ENCODE measurements at places on chromosomes 2 and 18.
A peak's percentile ranks its signal among the peaks of the same experiment; 100 is the strongest.

DNA sequence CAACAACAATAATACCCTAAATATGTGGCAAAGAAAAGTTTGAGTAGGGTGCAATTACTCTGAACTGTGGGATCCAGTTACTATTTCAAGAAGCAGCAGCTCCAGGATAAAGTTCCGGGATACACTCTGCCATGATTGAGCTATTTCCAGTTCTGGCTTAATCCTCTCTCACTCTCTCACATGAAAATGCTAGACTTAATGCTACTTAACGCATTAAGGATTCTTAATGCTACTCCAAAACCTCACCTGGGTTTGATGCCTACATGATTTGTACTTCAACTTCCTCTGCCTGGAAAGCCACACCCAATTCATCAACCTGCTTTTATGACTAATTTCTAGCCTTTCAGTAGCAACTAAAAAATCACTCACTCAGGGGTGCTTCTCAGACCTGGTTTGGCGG is 151.1 kb upstream of the HNMT start:
- no peak for DNase-seq

DNA sequence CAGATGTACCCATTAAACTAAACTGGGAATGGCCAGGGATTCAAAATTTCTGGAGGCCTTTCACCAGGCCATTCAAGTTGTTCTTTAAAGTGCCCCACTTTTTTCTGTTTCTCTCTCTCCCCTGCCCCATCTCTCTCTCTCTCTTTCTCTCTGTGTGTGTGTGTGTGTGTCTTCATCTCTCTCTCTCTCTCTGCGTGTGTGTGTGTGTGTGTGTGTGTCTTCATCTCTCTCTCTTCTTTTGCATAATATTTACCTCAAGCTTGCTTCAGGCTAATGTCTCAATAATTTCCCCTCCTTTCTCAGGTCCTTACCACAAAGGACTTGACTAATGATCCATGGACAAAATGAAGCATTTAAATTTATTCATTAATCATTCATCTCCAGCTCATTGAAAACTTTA is 164.2 kb upstream of the KLHL14 start:
- DNase-seq = no peak

DNA sequence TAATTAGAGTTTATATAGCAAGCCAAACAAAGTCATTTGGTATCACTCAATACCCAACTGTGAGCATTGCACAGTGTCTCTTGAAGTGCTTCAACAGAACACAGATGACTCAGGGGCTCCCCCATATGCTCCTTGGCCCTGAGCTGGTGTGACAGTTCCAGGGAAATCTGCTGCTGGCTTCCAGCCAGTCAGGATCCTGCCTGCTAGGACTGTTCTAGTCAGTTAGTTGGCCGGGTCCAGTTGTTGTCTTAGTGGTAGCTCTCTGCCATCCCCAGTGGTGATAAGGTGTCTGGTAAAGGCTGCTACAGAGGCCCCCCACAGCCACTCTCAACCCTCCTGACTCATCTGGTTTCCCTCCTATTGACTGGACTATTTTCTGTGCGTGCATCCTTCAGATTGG is 100.3 kb downstream of the IRS1 start:
- DNase-seq = no peak

DNA sequence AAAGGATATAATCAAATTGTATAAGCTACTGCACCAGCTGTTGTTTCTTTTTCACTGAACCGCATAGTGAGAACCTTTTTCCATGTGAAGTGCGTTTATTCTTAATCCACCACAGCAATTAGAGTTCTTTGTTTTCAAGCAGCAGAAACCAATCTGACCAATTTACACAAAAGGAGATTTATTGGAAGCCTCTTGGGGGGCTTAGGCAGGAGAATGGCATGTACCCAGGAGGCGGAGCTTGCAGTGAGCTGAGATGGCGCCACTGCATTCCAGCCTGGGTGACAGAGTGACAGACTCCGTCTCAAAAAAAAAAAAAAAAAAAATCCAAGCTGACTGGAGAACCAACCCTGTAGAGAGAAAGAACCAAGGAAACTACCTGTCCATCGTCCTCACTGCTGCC is 10.0 kb downstream of the ADNP2 start:
- DNase-seq = no peak

DNA sequence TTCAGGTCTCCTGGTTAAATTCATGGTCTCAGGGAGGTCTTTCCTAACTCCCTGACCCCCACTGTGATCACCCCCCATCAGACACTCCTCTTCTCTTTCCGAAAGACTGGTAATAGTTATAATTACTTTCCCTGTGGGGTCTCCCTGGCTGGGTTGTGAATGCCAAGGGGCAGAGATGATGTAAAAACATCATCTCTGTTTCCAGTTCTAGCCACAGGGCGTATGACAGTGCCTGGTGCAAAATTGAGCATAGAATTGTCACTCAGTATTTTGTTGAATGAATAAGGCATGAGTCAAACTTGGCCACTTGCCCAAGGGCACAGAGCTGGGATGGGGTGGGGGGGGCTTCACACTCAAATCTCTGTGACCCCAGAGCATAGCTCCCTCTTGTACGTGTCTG is 65.2 kb downstream of the LTBP1 start:
- DNase-seq = no peak

GRCh38 chr2:208224802-208225201 is 30.1 kb downstream of the IDH1 start:
- peak; percentile 42 for DNase-seq

DNA sequence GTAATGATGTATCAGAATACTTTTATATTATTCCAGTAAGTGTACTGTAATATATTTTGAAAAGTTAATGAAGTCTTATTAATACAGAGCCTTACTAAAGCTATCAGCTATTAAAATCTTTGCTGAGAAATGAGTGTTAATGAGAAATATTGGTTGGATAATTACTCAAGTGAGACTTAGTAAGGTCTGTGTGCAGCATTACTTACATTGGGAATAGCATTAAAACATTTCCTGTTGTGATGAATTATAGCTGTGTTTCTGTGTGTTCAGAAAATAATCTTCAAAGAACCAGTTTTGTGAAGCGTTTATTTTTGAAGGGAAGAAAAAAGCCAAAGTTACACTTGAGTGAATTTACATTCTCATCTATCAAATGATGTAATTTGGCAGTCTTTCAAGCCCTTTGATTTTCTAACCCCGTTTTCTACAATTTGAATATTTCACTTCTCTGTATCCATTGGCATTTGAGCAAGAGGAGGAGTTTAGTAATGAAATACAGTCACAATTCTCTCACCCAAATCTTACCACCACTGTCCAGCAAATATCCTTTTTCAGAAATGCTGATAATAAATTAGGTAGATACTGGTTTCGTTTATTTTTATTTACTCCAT is 123.5 kb upstream of the BOD1L2 start:
- DNase-seq = no peak

- DNase-seq = no peak
Measured at GRCh38 chr2:42844901-42845821, 52.8 kb upstream of the HAAO start.
